H4 (cell line): ENCODE measurements at places on chromosomes 3 and 15.

- DNase-seq = peak; percentile 36
Measured at GRCh38 chr3:142645236-142645793, 49.1 kb downstream of the PLS1 start.

GRCh38 chr3:54968546-54969172 is 40.8 kb upstream of the LRTM1 start:
- no peak for DNase-seq

- peak; percentile 77 for DNase-seq
Measured at GRCh38 chr15:56365075-56365711, at the start of gene TEX9. TSS of gene TEX9 (plus strand) at chr15:56365426. CDS start at chr15:56365451, 25 bp downstream.

DNA sequence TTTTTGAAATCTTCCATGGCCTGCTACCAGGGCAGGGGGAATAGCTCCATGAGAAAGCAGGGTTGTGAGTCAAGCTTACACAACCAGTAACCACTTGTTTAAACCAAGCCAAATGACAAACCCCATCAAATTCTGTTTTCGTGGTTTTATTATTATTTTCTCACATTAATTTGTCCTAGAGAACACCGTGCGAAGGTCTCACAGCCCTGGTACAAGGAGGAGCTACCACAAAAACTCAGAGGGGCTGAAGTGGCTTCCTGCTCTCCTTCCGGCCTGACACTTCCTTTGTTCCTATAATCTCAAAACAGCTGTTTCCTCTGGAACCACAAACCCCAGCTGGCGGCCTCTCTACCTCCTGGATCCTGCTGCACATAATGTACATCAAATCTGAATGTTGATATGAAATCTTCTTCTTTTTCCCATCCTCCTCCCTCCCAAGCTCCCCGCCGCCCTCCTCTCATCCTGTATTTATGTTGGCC is 375.9 kb downstream of the MCTP2 start:
- peak; percentile 14 for DNase-seq

- no peak for DNase-seq
Measured at GRCh38 chr3:150830094-150830681, 67.2 kb upstream of the SIAH2 start.

- DNase-seq = no peak
Measured at GRCh38 chr15:60889491-60889890, 339.6 kb downstream of the RORA start.

DNA sequence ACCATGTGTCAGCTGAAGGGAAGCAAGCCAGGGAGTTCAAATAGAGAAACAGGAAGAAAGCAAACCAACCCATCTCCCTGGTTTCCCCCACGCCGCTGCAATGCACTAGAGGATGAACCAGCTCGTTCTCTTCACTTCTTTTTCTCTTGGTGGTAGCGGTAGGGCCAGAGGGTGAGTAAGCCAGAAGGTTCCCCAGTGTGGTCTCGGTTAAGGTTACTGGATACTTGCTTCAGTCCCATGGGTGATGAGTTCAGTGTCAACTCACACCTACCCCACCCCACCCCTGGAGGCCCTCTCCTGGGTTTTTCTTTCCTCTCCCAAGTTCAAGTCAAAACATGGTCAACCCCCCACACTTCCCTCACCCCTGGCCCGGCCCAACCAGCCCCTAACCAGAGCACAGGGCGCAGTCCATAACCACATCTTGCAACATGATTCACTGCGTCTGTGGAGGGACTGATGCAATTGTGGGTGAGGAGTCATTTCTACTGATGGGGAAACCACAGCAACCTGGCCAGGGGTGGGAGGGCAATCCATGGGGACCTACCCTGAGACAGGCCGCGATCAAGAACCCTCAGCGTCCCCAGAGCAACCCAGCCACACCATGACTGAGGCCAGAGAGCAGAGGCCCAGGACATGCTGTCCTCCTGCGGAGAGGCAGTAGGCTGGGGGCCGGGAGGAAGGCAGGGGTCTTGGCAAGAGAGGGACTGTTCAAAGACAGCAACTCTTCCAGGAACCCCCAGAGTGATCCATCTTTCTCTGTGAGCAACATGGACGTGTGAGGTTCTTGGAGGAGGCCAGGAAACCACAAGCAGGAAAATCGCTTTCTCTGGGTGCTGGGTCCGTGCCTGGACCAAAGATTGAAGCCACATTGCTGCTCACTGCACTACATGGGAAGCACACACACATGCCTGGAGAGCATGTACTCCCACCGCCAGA is 276.6 kb downstream of the UACA start:
- DNase-seq = peak; percentile 88

DNA sequence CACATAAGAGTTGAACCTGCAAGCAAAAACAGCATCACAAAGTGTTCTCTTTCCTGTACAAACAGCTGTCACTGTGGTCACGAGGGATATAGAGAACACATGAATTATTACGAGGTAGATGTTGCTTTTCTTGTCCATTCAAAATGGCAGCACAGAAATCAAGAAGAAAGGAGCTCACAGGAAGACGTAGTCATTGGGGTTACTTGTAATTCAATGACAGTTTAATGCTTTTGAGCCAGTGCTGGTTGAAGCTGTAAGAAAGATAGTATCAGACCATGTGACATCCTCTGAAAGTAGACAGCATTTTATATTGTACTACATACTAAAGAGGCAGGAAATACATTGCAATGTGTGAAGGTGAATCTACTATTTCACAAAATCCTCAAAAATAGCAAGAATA is 140.4 kb downstream of the ABI3BP start:
- no peak for DNase-seq

DNA sequence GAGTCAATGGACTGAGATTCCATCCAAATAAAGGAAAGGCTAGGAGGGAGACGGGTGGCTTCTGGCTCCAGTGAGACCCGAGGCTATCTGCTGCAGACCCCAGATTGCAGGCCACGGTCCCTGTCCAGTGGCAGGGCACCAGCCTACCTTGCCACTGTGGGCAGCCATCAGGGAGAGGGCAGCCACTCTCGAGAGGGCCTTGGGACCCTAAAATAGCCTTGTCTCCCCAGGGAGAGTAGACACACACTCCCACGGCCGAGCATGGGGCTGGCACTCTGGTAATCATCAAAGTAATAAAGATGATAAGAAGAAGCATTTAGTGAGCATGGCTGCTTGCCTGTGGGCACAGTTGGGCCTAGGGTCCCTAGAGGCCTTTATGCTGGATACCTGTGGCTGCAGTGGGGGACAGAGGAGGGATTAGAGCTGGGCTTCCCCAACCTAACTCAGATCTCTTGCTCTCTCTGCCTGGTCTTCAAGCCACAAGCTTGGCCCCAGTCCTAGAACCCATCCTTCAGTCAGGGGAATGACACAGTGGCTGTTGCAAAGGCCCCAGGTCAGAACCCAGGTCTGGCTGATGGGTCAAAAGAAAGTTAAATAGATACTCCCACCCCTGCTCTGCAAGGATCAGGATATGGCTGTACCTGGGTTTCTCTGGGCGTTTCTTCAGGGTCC is 9.2 kb upstream of the VIPR1 start:
- DNase-seq = no peak

DNA sequence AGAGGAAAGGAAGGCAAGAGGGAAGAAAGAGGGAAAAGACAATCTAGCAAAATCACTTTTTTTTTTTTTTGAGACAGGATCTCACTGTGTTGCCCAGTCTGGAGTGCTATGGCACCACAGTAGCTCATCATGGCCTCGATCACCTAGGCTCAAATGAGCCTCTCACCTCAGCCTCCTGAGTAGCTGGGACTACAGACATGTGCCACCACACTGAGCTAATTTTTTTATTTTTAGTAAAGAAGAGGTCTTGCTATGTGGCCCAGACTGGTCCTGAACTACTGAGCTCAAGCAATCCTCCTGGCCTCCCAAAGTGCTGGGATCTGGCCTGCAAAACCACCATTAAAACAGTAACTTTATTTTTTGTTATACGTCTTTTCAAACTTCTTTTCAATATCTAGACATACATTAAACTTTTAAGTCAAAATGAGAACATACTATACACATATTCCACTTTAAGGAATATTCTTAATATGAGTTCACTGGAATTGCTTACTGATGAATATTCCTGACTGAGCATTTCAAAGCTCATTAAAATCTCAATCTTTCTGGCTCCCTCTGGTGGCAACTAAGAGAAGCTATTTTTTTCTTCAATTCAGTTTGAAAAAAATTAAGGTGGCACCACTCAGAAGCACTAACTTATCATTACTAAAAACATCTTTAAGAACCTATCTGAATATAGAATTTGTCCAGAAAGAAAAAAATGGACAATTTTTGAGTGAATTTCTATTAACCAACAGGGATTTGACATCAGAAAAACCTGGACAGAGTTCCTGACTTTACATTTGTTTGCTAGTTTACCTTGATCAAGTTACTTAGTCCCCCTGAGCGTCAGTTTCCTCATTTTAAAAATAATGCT is 40.9 kb downstream of the UACA start:
- peak; percentile 47 for DNase-seq

- DNase-seq = no peak
Measured at GRCh38 chr3:73101881-73102280, 40.4 kb downstream of the EBLN2 start.

DNA sequence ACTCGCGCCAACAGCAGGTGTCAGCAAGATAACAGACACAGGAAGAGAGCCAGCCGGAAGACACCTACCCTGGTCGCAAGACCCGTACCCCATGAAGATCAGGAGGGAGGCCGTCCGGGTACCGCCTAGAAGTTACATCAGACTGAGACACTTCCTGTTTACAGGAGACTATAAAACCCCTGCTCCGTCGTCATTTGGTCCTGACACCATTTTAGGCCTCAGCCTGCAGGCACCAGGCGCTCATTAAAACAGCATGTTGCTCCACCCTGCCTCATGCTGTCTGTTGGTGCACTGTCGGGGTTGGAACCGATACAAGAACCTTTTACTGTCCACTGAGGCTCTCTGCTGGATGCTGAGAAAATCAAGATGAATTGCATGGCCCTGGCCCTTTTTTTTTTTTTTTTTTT is 15.6 kb upstream of the PRTG start:
- no peak for DNase-seq

GRCh38 chr15:51380999-51381806 is 39.7 kb downstream of the GLDN start:
- DNase-seq = peak; percentile 85

- DNase-seq = no peak
Measured at GRCh38 chr3:40237159-40237558, 72.3 kb upstream of the EIF1B start.

DNA sequence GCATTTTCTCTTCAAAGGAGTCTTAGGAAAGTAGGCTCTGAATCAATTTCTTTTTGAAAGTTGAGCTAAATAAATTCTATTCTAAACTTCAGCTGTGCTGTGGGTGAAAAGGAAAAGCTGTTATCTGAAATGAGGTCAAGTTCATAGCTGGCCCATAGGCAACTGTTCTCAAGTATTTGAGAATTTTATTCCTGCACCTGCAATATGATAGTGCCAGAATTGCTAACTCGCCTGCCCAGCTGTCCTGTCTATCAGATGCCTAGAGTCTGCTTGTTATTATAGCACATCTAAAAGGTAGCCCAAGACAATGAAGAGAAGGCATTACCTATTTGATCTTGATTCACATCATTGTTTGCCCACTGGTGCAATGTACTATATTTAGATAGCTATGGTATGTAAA is 798.7 kb downstream of the DIPK2A start:
- no peak for DNase-seq

DNA sequence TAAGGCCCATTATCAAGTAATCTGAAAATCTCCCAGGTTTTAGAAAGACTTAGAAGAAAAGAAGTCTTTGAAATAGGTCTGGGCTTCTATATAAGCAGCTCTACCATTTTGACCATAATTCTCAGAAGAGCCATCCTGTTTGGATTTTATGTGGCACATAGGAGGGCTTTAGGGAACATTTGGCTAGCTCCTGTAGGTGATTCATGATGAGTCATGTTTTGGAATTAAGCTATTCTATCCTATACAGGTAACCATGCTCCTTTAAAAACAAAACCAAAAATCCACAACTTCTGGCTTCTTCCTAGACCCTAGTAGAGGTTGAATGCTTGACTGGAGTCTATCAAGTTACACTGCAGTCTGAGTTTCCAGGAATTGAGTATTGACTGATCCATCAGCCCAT is 8.9 kb downstream of the SST start:
- no peak for DNase-seq

GRCh38 chr3:165463531-165463930 is 267.3 kb upstream of the SLITRK3 start:
- DNase-seq = no peak

DNA sequence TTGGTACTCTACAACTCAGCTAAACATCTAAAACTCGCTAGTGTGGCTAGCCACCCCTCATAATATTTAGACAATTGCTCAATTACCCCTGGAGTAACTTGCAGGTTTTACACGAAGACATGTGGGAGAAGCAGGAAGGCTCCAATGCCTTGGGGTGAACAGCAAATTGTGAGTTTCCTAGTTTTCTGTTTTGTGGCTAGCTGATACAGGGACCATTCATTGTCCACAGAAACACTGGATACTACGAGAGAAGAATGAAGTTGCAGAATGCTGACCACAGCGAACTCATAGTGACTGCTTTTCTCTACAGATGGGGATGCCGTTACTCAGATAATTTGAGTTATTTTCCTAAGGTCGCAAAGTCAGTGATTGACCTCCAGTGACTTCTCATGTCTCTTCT is 212.9 kb downstream of the P3H2 start:
- DNase-seq = no peak

DNA sequence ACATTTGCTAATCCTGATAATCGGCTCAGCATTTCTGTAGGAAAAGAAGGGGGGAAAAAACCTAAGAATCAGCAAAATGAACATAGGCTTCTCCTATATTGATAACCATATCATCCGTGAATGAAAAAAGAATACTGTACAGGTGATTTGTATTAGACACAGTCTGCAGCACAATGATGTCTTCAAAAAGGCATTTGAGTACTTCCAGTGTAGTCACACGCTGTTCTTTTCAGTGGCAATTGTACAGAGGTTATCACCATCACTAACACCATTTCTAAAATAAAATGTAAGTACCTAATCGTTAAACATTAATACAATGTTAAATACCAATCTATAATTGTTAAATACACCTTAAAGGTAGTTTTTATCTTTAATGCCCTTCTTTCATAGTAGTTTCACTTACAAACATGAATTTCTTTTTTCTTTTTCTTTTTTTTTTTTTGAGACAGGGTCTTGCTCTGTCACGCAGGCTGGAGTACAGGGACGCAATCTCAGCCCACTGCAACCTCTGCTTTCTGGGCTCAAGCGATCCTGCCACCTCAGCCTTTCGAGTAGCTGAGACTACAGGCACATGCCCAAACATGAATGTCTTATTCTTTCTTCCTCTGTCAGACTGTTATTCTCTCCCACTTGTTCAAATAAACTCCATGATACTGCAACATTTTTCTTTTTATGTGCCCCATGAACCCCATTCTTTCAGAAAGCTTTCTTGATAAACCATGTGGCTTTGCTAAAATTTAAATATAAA is 18.4 kb downstream of the GOLGB1 start:
- no peak for DNase-seq
